ENCODE measurements at places on chromosomes 4 and X.

GRCh38 chr4:162475246-162475645, 311.4 kb upstream of the FSTL5 start:
- no peak for DNase-seq

GRCh38 chrX:122464341-122464740, 719.7 kb upstream of the GRIA3 start:
- DNase-seq: no peak

DNA sequence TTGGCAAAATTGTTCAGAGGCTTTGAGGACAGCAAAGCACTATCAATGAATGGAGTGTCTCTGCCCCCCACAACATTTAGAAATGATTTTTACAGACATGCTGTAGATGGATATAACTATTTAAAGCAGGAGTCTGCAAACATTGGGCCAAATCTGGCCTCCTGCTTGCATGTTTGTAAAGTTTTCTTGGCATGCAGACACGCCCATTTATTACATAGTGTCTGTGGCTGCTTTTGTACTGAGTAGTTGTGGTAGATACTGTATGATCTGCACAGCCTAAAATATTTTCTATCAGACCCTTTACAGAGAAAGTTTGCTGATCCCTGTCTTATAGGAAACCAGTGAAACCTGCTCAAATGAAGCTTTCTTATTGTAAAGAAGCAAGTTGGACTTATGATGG, 45.5 kb upstream of the PHEX start:
- no peak for DNase-seq

DNA sequence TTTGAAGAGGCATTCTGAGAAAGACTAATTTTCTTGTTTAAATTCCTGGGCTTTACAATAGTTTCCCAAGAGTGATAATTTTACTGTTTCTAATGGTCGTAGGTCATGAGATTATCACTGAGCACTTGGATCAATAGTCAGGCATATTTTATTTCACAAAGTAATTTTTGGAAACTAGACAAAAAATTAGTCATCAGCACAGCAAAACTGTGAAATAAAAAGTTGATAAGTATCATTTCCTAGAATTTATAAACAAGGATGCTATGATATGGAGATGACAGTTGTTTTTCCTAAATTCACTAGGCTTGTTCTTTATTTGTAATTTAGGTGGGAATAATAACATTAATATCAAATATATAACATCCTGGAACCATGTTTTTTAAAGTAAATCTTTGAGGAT, 33.0 kb downstream of the SULT1B1 start:
- no peak for DNase-seq

GRCh38 chr4:6582889-6583490, 8.0 kb downstream of the MAN2B2 start:
- DNase-seq: no peak

GRCh38 chr4:139501927-139502899, 48.3 kb downstream of the RAB33B start:
- DNase-seq: no peak
